Brain pericyte (primary cell): ENCODE measurements at places on chromosomes 12 and 14.

DNA sequence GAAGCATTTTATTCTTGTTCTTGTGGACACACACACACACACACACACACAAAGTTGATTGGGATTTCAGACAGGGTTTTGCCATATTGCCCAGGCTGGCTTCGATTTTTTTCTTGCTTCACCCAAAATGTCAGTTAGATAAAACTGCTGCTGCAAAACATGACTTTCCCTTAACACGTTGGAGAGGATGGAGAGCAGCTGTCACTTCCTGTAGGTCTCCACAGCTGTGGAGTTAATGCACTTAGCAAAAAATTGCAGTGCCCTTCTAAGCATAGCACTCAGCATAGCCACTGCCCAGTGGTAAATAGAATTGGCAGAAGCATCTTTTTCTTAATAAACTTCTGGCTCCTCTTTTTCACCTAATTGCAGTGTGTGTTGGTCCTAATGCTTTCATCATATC, 54.5 kb downstream of the PDZRN4 start:
- DNase-seq = no peak

GRCh38 chr12:56189918-56190694, 823 bp upstream of the SMARCC2 start:
- peak; percentile 63 for DNase-seq

DNA sequence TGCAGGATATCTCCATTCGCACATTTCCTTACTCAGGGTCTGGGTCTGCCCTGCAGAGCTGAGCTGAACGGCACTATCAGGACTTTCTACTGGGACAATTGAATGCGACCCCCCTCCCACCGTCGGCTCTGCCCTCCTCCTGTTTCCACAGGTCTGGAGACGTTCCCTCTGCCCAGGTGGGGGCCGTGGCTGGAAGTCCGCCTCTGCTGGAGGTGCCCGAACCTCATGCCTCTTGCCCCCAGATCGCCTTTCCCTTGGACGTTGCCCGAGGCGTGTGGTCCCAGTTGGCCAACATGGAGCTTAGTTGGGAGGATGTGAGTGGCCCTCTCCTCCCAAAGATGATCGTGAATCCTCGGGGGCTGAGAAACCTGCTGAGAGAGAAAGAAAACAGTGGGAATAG, 21.2 kb upstream of the KLC1 start:
- DNase-seq = no peak

DNA sequence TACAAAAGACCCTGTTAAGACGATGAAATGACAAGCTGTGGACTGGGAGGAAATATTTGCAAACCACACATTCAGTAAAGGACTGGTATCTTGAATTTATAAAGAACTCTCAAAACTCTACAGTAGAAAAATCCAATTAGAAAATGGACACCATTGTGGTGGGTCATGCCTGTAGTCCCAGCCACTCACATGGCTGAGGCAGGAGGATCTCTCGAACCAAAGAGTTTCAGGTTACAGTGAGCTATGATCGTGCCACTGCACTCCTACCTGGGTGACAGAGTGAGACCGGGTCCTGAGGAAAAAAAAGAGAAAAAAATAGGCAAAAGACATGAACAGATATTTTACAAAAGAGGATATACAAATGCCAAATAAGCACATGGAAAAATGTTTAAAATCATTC, 41.9 kb downstream of the TTC6 start:
- DNase-seq = no peak

DNA sequence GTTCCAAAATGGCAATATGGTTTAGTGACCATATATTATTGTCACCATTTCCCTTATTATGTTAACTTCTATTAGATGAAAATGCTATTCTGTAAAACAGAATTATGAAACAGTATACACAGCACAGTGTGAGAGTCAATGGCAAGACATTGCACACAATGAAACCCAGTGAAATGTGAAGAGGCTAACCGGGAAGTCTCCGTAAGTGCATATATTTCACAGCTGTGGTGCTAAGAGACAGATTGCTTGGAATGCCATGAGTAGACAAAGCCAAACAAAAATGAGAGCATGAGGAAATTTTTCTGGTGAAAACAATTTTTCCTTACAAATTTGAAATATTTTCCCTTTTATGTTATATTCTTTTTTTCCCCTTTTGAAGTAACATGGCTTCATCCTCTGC, 49.4 kb downstream of the DYRK2 start:
- no peak for DNase-seq

DNA sequence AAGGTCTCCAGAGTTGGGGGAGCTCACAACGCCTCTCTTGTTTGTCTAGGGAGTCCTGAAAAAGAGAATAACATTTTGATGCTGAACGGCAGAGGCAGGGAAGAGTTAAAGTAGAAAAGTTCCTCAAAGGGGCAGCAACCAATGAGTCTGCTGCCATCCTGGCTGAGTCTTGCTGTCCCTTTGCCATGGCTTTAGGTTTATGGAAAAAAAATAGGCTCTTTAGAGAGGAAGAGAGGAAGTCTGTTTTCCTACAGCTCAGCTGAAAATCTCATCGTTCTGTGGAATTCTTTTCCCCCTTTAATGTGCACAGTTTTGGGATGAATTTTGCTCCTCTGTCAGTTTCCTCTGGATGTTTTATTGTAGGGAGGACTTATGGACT, 314.8 kb upstream of the TBX3 start:
- DNase-seq = no peak

DNA sequence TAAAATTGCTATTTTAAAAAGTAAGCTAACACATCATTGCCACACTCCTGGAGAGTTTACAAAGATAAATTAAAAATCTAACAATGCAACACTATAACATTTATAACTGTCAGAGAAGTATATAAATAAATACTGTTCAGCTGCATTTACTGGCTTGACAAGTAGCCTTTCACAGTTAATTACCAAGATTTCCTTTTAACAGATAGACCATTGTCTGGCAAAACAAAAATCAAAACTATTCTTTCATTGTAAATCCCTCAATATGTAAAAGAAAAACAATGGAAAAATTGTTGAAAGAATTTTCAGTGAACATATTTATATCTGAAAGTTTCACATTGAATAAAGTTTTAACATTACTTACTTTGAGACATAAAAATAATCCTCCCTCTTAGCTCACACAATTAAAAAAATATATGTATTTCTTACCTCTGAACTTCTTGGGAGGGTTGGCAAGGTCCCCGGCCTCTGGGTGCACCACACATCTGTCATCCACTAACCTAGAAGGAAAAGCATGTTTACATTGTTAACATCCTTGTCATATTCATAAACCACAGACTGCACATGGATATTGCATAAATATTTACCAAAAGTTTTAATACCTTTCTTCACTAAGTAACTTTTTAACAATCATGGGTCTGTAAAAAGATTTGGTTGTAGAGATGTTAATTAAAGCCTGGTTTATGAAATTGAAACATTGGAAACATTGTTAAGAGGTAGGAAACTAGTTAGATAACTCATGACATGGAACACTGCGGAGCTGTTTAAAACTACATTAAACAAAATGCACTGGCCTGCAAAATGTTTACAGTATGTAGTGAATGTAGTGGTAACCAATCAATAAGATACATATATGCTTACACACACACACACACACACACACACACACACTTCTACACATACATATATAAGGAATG, 43.0 kb downstream of the ITPR2 start:
- DNase-seq = no peak

GRCh38 chr12:65997056-65997455, 133.5 kb downstream of the LLPH start:
- no peak for DNase-seq

DNA sequence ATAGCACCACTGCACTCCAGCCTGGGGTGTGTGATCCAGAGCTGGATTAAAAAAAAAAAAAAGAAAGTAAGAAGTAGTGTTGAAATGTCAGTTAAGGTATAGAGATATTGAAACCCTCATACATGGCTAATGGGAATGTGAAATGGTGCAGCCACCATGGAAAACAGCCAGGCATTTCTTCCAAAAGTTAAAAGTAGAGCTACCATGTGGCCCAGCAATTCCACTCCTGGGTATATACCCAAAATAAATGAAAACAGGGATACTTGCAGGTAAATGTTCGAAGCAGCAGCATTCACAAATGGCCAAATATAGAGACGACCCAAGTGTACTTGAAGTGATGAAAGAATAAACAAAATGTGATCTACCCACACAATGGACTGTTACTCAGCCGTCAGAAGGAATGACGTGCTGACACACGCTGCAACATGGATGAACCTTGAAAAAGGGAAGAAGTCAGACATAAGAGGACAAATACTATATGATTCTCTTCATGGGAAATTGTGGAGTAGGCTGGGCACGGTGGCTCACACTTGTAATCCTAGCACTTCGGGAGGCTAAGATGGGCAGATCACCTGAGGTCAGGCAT, 15.2 kb downstream of the IL31 start:
- no peak for DNase-seq

DNA sequence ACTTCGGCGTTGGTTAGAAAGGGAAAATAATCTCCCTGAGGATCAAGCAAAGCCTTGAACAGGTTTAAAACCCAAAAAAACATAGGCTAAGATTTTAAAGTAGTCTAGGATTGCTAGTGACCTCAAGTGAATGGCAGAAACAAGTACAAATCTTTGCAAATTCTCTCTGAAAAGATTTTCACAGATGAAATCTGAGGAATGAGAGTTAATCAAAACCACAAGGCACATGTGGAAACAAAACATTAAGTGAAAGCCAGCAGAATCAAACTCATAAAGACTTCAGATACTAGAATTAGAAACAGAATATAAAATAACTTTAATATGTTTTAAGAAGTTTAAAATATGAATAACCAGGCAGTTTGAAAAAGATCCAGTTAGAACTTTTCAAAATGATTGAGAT, 52.2 kb upstream of the CFL2 start:
- no peak for DNase-seq

DNA sequence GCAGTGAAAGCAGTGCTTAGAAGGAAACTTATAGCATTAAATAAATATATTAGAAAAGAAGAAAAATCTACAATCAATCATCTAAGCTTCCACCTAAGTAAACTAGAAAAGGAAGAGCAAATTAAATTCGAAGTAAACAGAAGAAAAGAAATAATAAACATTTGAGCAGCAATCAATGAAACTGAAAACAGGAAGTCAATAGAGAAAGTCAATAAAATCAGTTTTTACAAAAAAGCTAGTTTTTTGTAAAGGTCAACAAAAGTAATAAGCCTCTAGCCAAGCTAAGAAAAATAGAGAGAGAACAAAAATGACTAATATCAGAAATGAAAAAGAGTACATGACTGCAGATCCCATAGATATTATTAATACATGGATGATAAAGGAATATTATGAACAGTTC, 34.2 kb upstream of the KTN1 start:
- no peak for DNase-seq

DNA sequence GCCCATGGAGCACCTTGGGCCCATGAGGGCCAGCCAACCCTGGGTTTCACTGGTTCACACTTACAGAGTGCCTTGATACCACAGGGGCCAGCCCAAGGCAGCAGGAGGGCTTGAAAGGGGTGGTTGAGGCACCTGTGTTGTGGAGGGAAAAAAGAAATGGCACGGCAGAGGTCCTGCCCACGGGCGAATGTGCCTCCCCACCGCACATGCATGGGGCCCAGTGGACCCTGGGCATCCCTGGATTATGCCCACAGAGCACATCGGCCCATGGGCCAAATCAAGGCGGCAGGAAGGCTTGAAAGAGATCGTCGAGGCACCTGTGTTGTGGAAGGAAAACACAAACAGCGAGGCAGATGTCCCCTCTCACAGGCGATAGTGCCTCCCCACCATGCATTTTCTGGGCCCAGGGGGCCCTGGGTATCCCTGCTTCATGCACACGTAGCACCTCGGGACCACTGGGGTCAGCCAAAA, 378.1 kb downstream of the ALG10 start:
- DNase-seq = no peak

DNA sequence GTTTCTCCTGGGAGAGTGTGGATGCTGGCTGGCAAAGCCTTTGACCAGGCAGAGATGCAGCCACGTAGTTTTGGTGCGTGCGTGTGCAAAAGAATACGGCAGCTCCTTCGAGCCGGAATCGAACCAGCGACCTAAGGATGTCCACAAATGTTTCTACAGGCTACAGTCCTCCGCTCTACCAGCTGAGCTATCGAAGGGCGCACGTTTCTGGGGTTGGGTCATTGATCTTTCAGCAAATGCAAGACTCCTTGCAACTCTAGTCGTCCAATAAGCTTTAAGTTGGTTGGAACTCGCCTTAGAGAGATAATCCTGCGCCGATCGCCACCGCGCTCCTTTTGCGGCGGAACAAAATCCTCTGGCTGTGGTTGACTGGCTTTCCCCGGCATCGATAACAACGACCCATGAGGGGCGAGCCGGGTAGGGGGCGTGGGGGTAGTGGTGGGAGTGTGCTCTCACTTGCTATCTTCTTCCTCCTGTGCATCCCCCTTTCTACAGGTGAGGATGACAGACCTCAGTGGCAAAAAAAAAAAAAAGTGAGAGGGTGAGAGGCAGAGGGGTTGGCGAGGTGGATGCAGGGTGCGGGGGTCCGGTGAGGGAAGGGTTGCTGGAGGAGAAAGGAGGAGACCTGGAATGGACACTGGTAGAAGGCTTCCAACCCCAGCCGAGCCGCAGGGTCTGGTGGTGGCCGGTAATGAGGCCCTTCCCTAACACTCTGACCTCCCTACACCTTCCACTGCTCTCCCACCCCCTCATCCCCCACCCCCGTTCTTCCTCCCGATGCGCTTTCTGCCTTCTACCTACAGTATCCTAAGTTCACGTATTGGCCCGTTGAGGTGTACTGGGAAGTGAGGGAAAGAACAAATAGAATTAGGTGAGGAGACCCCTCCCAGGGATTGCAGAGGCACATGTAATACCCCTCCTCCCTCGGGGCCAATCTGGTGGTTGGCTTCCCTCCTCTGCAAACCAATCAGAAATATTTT, 11.8 kb upstream of the OR6S1 start:
- DNase-seq = no peak

- no peak for DNase-seq
Measured at GRCh38 chr12:17976202-17976601, 113.8 kb downstream of the RERGL start.

DNA sequence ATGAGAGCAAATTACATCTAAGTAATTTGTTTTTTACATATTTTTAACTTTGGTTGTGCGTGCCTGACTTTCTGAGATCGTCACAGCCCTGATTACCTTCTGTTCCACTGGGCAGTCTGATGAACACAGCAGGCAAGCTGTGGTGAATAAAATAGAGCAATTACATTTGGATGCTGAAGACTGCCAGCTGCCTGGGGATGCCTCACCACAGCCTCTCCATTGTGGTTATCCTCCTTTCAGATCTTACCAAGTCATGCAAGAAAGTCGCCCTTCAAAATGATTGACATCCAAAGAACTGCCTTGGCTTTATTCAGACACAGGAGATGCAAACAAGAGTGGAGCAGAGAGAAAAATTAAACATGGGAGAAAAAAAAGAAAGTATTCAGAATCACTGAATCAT, 456.6 kb upstream of the TMPO start:
- no peak for DNase-seq

- DNase-seq = no peak
Measured at GRCh38 chr14:68103853-68104252, 284.3 kb downstream of the RAD51B start.

- no peak for DNase-seq
Measured at GRCh38 chr14:60355768-60356167, 106.7 kb downstream of the PPM1A start.

- DNase-seq = no peak
Measured at GRCh38 chr12:113664224-113664681, 192.6 kb upstream of the LHX5 start.

GRCh38 chr12:101609198-101609597, 14.4 kb downstream of the MYBPC1 start:
- no peak for DNase-seq
